ENCODE measurements at places on chromosomes 1 and 21.

- DNase-seq, result no peak
These were observed 58.7 kb upstream of the RGS1 start for GRCh38 chr1:192516776-192517297.

DNA sequence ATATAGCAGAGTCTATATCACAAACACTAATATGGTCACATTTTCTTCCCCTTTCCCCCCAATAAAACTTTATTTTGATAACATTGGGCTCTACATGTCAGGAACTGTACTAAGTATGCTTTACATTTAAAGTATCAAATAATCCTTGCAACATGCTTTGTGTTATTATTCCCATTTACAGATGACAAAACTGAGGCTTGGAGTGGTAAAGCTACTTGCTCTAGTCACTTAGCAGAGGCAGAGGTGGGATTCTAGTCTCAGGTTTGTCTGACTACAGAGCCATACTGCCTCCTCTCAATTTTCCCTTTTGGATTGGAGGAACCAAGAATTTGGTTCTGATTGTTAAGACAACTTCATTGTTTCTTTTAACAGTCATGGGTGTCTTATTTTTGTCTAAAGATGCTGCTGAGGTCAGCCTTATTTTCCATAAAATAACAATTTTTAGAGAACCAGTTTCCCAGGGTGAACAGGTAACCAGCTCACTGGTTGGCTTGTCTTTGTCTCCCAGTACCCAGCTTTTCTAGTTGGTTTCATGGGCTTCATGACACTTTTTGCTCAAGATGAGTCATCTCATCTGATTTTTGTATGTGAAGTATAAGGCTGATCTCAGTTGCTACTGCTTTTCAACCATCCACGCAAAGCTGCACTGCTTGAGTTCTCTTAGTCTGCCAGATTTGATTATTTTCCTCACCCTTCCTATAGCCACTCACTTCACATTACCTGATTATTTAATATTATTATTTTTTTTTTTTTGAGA lies 81.0 kb upstream of the ARID1A start:
- no peak for DNase-seq

- no peak for DNase-seq
These were observed 17.1 kb upstream of the A3GALT2 start for GRCh38 chr1:33338048-33338439.

DNA sequence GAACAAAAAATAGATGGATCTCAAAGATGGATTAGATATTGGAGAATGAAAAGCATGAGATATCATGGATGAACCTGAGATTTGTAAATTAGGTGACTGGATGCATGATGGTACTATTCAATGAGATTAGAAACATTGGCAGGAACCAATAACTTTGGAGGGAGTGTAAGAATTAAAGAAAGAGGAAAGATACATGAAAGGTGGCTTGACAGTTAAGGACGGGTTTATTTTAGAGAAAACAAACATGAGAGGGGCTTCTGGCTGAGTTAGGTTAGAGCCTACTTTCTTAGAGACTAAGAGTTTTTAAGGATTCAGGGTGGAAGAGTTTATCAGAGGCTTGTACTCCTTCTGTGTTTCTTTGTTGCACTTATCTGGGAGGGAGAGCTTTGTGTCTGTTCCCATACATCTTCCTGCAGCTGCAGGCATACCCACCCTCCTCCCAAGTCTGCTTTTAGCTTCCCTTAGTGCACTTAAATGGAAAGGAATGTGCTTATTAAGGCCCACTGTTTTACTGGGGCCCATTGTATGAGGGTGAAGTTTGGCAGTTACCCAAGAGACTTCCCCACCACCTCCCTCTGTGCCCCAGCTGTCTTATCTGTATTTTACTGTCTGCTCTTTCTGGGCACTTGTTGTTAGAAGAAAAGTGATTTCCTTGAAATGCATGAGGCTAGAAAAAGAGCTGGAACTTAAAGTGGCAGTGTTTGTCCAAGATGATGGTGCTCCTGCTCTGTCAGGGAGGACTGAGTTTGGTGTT lies 26.1 kb upstream of the CR2 start:
- no peak for DNase-seq

DNA sequence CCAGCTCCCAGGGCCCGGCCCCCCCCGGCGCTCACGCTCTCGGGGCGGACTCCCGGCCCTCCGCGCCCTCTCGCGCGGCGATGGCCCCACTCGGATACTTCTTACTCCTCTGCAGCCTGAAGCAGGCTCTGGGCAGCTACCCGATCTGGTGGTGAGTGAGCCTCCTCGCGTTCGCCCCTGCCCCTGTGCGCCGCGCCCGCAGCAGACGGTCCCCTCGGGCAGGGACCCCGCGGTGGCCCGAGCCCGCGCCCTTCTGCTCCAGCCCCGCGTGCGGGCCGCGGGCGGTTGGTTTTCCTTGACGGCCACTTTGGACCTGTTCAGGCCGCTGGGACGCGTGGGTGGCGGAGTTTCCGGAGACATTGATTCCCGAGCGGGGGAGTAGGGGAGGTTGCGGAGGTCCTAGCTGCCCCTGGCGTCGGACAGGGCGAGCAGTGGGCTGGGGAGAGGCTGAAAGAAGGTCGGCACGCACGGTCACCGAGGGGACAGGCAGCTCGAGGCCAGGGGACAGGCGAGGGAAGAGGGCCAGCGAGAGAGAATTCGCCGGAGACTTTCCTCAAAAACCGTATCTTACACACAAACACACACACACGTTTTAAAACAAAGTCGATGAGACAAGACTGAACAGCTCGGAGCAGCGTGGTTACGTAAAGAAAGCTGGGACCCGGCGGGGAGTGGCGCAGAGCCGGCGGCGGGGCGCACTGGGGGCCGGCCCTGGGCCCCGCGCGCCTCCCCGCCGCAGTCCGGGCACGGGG lies 427 bp downstream of the WNT3A start:
- no peak for DNase-seq

GRCh38 chr1:212341090-212341489 lies 55.9 kb downstream of the PPP2R5A start:
- no peak for DNase-seq

DNA sequence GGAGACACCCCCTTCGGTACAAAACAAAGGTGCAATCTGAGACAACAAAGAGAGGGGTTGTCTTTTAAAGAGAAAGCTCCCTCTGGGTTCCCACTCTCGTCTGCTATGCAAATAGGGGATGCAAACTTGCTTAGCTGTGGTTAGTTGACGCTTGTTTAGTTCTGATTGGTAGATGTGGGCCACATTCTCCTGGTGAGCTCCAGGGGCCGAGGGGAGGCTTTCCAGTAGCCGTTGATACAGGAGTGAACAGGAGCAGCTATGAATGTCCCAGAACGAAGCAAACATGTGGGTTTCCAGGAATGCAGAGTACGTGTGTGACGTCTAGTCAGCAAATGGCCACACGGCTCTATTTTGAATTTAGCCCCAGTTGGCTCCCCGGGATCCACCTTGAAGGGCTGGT lies 14.7 kb downstream of the TFF2 start:
- no peak for DNase-seq

DNA sequence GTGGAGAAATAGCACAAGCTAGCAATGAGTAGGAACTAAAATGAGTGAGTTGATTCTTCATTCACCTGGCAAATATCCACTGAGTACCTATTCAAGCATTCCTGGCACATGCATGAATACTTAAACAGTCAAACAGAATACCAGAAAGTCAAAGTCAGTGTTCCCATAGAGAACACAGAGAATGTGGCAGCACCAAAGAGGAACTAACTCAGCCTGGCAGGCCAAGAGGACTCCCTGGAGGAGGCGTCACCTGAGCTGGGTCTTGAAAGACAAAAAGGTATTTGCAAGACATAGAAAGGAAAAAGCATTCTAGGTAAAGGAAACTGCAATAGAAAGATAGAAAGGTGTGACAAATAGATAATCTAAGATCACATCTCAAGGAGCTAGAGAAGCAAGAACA lies 49.7 kb downstream of the DMRTA2 start:
- DNase-seq, result no peak

DNA sequence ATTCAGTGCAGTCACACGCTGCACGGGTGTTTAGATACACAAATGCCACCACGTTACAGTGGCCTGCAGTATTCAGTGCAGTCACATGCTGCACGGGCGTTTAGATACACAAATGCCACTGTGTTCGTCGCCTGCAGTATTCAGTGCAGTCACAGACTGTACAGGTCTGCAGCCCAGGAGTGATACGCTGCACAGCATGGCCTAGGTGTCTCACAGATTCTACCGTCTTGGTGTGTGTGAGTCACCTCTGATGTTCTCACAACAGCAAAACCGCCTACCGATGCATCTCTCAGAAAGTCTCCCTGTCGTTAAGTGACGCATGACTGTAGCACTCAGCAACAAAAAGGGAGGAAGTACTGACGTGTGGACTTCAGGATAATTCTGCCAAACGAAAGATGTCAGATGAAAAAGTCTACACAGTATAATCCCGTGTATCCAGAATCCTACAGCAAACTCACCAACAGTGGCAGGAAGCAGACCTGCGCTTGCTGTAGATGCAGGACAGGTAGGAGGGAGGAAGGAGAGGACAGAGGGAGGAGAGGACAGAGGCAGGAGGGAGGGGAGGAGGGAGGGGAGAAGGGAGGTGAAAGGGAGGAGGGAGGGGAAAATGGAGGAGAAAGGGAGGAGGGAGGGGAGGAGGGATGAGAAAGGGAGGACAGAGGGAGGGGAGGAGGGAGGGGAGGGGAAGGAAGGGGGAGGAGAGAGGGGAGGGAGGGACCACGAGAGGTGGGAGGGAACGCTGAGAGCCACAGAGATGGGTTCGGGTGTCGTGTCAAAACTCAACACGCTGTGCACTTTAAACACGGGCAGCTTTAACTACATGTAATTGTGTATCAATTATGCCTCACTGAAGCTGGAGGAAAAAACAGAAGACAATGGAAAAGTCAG lies 36.3 kb upstream of the PCBP3 start:
- DNase-seq, result no peak

- no peak for DNase-seq
These were observed 18.1 kb upstream of the ARHGAP29 start for GRCh38 chr1:94255476-94255875.

GRCh38 chr1:193144361-193144938 lies 22.6 kb downstream of the CDC73 start:
- DNase-seq, result no peak

DNA sequence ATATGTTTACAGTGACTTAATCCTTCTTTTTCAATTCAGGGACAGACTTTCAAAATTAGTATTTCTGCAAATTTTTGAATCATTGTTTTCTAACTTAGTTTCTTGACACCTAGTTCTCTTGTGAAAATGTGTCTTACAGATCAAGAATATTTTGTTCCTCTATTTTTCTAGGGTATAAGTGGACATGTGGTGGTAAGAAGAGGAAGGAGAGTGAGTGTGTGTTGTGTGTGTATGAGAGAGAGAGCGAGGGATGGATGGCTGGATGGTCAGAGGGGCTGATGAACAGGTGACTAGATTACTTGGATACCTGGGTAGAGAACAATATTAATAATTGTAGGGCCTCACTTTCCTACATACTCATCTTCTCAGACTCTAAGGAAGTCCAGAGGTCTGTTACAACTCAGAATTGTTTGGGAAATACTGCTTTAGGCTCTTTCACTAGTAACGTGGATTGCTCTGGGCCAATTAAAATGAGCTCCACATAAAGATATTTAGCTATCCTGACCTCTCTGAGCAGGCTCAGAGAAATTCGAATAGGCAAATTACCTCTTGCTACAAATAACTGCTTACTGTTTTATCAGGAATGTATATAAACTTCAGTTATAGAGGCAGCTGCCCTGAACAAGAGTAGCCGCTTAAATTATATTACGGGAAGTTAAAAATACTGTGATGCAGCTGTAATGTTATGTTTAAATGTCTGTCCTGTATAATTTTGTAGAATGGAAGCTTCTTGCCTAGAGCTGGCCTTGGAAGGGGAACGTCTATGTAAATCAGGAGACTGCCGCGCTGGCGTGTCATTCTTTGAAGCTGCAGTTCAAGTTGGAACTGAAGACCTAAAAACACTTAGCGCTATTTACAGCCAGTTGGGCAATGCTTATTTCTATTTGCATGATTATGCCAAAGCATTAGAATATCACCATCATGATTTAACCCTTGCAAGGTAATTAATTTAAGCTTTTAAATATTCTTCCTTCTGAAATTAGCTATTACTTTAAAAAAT lies 19.7 kb downstream of the GPSM2 start:
- DNase-seq, result no peak

DNA sequence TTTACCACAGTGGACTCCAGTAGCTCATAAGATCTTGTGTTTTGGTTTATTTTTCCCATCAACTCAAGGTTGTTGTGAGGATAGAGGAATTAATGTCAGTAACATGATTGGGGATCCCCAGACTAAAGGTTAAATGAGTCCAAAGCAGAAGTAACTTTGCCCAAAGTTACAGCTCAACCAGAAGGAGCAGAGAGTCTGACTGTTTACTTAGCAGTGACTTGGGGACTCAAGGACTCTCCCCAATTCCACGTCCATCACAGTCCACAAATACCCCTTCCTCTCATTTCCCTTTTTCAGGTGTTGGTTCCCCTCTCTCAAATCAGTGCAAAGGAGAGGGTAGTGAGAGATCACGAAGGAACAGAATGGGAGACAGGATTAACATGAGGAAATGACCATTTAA lies 4.0 kb upstream of the ETV3 start:
- no peak for DNase-seq

DNA sequence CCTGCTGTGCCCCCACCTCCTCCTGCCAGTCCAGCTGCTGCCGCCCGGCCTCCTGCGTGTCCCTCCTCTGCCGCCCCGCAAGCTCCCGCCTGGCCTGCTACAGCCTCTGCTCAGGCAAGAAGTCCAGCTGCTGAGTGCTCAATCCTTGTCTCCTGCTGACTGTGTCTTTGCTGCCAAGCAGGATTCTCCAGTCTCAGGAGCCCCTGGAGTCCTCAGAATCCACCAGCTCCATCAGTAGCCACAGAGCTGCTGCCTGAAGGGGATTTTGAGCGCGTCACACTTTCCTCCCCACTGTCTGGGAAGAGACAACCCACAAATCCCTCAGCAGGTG lies 973 bp downstream of the KRTAP10-11 start:
- no peak for DNase-seq

DNA sequence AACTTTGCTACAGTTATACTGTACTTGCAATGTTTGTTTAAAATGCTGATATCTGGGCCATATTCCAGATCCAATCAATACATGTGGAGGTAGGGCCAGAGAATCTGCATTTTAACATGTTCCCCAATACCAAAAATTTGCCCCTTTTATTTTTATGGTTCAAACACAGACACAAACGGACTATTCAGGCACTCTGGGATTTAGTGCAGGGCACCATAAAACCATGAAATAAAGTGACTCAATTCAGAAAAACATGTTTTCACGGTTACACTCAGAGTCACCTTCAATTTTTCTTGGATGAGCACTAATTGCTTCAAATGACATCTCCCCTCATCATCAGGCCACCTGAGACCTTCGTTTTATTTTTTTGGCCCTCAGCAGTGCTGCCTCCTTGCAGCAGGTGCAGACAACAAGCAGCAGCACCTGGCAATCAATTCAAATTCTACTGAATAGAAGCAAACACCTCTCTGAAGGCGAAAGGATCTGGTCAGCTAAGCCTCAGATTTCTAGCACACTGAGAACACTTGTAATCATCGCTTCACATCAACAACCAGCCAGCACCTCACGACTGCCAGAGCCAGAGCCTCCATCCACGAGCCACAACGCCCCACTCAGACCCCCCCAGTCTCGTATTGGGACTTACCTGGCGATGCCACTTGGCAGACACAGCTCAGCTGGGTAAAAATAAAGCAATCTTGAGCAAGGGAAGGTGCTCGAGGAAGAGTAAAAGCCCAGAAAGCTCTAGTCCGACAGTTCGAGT lies 1.1 kb downstream of the ERO1B start:
- DNase-seq, result no peak

- no peak for DNase-seq
These were observed 2.8 kb upstream of the NGF start for GRCh38 chr1:115340879-115341278.

GRCh38 chr1:197003132-197003531 lies 25.8 kb downstream of the CFHR5 start:
- no peak for DNase-seq

- DNase-seq, result no peak
These were observed 4.2 kb upstream of the DYRK3 start for GRCh38 chr1:206631085-206631509.
